Neural crest cell (in vitro differentiated cells): ENCODE measurements at places on chromosomes 1 and 21.

- DNase-seq = no peak
These were observed 20.7 kb upstream of the MFSD2A start for GRCh38 chr1:39933956-39934941.

DNA sequence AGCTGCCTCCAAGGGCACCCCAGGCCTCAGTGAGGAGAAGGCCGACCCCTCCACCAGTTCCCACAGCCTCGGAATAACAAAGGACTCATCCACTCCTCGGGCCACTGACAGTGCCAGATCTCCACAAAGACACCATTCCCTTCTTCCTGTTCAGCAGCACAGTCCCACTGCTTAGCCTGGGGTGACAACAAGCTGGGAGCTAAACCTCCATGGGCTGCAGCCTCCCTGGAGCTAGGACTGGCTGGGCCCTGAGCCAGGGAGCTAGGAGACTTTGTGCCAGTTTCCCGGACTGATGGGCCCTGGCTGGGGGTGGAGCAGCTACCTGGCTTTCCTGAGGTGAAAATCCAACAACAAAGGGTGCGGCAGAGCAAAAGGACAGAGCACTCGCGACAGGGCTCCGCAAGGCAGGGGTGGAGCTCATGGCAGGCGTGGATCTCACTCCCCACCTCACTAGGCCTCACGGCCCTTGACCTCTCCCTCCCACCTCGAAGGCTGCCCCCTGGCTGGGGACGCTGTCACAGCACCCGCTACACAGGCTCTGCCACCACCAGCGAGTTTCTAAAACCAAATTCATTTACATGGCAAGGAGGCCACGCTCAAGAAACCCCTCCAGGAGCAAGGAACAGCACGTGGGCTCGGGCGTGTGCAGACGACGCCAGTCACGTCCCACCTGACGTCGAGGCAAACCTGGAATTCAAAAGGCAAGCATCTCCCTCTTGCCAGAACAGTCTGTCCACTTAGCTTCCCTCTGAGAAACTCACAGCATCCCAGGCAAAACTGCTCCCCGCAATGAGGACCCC is 13.8 kb downstream of the SLC35E2B start:
- no peak for DNase-seq

DNA sequence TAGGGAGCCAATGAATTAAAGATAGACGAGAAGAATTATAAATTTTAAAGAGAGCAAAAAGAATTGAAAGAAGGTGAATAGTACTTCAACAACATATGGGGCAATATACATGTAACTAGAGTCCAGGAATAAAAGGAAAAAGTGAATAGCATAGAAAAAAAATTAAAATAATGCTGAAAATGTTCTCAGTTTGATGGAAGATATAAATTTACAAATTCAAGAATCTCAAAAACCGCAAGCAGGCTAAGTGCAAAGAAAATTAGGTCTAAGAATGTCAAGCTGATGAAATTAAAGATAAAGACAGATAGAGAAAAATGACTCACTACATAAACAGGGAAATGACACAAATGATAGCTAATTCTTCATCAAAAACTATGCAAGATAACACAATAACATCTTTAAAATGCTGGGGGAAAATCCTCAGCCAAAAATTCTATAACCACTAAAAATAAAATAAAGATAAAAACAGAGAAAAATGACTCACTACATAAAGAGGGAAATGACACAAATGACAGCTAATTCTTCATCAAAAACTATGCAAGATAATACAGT is 326.3 kb downstream of the TBX15 start:
- no peak for DNase-seq

DNA sequence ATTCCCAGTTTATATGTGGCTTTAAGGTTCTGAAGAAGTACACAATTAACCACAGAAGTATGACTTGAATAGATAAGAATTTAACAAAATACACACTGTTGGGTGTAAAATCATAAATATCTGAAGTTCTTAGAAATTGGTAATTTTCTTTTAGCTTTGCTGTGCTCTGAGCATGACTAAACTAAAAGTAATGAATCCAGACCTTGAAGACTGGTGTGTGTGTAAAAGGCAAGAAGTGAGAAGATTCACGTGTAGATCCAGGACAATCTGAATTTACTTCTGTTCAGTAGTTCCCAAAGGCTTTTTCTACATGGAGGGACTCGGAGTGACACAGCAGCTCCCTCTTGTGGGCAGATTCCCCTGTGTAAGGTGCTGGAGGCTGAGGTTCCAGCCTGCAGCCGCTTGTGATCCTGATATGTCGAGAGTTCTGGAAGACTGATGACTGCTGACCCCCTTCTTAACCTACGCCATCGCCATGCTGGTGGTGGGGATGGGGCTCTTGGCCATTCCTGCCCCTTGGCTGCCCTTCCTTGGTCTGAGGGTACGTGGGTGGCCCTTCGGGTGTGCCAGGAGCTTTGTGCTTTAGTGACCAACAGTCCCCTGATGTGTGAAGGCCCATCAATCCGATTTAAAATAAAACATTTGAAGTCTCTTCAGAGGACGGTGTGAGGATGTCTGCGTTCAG is 62.7 kb downstream of the ADARB1 start:
- DNase-seq = peak; percentile 93

- DNase-seq = no peak
These were observed 69.9 kb upstream of the PRMT6 start for GRCh38 chr1:106986603-106987002.

DNA sequence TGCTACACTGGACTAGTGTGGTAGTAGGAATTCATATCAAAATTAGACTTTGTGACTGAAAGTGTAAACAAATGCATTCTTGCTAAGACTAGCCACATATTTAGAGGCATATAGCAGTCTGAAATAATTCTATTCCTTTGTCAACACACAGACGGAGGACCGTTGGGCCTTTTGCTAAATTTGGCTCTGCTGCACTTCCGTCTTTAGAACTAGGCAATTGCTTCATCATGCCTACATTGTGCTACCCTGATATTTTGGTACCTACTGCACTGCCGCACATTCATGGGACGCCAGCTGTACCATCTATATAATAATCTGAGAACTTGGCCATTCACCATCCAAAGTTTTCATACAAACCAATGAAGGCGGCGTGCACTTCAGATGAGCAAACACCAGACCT is 346.8 kb downstream of the KIF26B start:
- no peak for DNase-seq

DNA sequence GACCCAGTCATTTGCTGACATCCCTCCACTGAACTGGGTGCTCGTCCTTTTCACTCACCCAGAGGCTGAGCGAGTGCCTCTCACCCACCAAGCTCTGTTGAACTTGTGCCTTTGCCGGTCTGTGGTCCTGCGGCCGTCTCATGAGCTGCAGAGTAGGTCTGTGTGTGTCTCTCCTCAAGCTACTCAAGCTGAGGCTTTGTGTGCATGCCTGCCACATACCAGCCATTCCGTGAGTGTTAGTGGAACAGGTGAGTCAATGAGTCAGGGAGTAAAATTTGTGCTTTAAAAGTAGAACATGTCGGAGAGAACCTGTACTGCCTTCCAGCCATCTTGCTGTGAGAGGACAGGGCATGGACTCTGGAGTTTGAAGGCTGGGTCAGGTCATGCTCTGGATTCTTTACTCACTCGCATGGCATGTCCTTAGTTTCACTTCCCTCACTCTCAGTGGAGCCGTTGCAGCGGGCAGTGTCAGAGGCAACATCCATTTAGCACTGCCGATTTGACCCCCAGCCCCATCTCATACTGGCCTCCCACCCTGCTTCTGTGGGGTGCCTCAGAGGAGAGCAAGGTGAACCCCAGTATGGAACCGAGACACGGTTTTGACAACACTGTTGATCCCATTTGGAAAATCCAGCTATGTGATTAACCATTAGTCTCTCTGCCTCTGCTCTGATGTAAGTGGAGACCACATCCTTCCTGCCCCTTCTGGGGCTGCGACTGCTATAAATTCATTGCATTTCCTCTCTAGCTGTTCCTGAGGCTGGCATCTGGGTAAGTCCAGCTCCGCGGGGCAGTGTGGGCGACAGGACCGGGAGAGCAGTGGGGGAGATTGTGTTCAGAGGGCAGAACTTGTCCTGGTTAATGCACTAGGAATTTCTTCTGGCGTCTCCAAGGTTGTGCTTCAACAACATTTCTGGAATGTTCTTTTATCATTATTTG is at the start of gene NLRP3:
Gene NLRP3 (plus strand): TSS at position 751 of the 939 bp plus-strand sequence. CDS start 2,628 bp downstream, outside the sequence.
- DNase-seq = no peak

DNA sequence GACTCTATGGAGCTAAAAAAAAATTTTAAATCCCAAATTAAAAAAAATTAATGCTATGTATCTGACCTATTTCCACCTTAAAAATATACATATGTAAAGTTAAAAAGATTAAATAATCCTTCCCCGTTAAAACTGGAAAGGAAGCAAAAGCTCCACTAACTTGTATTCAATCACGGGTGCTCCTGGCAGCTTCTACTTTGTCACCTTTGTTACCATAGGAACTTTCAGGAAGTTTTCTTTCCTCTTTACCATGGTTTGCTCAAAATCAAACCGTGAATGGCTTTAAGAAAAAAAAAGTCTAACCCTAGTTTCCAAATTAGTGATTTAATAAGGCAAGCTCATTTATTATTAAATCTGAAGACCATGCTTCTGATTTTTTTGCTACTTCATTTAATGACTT is 3.5 kb downstream of the GPATCH2 start:
- no peak for DNase-seq

DNA sequence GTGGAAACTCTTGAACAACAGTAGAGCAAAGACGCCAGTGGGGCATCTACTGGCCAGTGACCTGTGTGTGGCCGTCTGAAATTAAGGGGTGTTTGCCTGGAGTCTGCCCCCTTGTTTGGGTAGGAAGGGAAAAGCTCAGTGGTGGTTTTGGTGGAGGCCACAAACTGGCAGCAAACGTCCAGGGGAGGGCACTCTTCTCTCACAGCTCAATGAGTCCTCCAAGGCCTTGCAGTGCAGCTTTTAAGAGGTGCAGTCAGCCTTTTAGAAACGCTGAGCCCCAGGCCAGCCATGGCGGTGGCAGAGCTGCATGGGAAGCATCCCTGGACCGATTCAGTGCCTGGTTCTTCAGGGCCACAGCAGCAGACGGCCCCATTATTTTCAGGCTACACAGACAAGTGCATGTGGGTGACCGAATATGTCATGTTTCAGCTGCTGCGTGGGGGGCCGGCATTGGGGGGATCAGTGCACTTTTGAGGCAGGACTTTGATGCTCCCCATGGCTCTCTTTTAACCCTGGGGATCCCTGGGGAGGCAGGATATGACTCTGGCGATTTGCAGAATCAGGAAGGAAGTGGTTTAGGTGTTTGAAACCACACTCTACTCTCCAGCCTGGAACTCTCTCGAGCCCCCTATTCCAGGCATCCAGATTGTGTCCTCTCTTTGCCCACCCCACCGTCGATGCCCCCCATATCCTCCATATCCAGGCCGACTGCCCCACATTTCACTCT is 414.0 kb downstream of the PRDM2 start:
- DNase-seq = peak; percentile 47

DNA sequence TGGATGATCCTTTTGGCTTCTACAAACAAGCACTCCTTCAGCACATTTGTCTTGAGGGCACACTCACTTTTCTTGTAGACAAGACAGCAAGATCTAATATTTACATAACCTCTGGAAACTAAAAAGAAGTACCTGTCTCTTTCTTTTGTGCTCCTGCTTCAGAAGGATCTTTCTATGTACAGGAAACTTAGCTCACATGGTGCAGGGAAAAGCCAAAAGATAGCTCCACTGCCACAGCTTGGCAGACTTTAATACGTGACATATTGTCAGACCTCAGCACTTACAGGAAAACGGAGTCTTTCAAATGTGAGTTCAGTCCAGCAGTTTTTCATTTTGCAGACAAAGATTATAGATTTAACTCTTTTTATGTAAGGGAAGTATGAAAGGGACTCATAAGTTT is 225.5 kb upstream of the SAMSN1 start:
- no peak for DNase-seq

GRCh38 chr1:47684518-47684917 is 246.7 kb downstream of the FOXD2 start:
- no peak for DNase-seq

DNA sequence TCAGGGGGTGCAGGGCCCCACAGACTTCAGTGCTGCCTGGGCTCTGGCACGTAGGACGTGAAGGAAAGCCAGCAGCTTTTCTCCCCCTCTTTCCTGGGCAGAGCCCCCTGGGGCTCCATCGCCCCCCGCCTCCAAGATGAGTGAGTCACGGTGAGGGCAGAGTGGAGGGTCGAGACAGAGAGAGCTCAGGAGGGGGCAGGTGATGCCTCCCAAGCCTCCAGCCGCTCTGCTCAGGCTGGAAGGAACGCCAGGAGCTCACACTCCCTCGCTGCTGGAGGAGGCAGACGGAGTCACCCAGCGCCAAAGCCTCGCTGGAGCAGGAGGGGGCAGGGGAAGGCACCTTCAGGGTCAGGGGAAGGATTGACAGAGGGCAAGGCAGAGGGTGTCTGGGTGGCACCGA is 119.5 kb downstream of the CASZ1 start:
- no peak for DNase-seq

DNA sequence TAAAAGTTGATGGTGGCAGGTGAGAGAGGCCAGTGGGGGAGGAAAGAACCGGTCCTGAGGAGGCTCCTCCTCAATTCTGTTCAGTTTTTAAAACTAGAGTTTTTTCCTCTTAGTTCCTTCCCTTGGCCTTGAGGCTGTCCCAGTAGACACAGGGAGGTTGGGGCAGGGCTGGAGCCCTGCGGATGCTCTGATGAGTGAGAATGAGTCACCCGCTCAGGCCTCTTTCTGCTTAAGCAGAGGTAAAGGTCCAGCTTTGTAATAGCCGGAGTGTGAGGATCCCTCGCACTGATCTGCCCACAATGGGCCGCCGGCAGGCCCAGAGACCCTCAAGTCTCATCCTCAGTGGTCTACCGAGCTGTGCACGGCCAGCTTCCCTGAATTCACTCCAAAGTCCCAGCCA is 49.6 kb upstream of the IRF2BP2 start:
- DNase-seq = no peak

DNA sequence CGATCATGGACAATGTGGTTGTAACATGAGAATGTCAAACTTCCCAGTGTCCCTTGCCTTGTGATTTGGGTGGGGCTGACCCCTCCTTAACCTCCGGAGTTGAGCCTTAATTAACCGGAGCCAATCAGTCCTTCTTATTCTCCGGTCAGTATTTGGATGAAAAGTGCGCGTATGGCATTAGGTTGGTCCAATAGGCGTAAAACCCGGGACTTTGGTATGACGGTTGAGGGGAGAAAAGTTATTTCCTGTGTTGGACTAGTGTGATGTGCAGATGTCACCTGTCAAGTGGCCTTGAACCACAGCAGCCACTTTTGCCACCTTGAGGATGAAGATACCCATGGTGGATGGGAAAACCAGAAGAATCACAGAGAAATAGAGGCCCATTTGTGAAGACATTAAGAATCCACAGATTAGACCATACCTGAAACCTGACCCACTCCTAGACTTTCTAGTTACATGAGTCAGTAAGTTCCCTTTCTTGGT is 5.1 kb downstream of the PAFAH2 start:
- no peak for DNase-seq

GRCh38 chr1:184889902-184890301 is 84.4 kb downstream of the NIBAN1 start:
- no peak for DNase-seq

GRCh38 chr1:118101999-118102398 is 83.0 kb downstream of the SPAG17 start:
- DNase-seq = no peak

DNA sequence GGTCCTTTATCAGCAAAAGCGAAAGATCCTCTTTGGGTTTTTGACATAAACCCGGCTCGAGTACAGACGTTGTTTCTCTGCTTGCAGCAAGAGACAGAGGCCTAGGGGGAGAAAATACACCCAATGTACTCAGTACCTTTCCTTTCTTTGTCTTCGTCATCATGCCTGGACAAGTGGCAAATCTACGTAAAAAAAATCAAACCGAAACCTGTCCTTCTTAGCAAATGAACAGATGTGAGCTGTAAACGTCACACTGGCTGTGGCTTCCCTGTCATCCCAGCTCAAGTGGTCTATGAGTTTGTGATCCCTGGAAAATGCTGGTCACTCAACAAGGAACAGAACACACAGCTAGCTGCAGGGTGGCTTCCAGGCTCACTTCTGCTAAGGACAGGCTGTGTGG is 39.9 kb downstream of the STPG1 start:
- DNase-seq = no peak
